ENCODE measurements at places on chromosomes 2 and 18. TPM values are rescaled to one million over a fixed set of nuclear protein-coding genes. Genes with fewer than 3 reads are reported as not detected.

E2F6 gene
- total RNA-seq = 18.3 TPM

UGT1A8 gene
- total RNA-seq = 0.10 TPM

CAPN10 gene
- 24.2 TPM for total RNA-seq

RND3 gene
- 135 TPM for total RNA-seq

ANKRD62 gene
- total RNA-seq = not detected

MC5R gene
- total RNA-seq = not detected

TLX2 gene
- not detected for total RNA-seq

ABCG8 gene
- total RNA-seq = 4.7 TPM

MOGAT1 gene
- total RNA-seq = not detected

GRCh38 chr2:148548716-148549400 lies 95.7 kb upstream of the EPC2 start:
- no peak overlapping the region for H3K4me3 ChIP-seq
- no peak for DNase-seq
- H3K36me3 ChIP-seq = no peaks in the 10 kb centered on the region
- H3K4me1 ChIP-seq = no peaks in the 10 kb centered on the region

DNA sequence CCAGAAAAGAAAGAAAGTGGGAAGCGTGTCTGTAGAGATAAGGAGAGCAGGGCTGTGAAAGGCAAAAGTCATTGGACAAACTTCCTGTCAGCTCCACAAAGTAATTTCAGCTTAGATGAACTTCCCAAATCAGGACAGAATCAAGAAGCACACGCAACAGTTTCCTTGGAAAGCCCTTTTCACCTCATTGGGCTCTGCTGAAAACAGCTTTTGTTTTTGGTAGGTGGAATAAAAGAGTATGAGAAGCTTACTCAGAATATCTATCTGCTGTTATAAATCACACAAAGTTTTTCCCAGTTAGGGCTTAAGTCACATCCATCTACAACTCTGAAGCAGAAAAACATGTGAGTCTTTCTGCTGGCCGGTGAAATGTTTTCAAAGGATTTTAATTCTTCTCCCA lies 42.4 kb upstream of the EFEMP1 start:
- H3K4me1 ChIP-seq = no peaks in the 10 kb centered on the region
- H3K27ac ChIP-seq = peak overlapping the region; percentile 2
- DNase-seq = no peak

- H3K4me1 ChIP-seq = peaks cover 2% of the 10 kb centered on the region
- no peaks in the 10 kb centered on the region for H3K27me3 ChIP-seq
- no peaks in the 10 kb centered on the region for H3K36me3 ChIP-seq
- no peak for DNase-seq
Observed at GRCh38 chr2:98768384-98769113, 37.6 kb upstream of the MGAT4A start.

GRCh38 chr2:12126318-12126717 lies 379.9 kb downstream of the LPIN1 start:
- no peak for DNase-seq
- no peaks in the 10 kb centered on the region for H3K27me3 ChIP-seq
- H3K4me3 ChIP-seq = no peak overlapping the region

DNA sequence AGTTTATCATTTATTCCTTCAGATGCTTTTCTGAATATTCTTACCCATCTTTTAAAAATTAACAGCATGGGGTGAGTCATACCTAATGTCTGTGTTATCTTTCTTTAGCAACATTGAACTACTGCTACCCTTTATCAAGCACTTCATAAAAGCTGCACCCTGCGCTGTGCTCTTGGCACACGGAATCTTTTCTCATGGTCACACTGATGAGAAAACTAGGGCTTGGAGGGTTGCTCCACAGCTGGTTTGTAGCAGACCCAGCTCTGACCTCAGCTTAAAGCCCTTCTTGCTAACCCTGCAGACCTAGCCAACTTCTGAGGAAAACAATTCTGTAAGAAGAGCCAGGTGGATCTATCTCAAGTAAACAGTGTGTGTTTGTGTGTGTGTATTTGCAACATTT lies 106.3 kb downstream of the RNF144A start:
- no peaks in the 10 kb centered on the region for H3K27me3 ChIP-seq
- peak; percentile 41 for DNase-seq
- no peak overlapping the region for H3K27ac ChIP-seq
- H3K4me1 ChIP-seq = peaks cover 23% of the 10 kb centered on the region

DNA sequence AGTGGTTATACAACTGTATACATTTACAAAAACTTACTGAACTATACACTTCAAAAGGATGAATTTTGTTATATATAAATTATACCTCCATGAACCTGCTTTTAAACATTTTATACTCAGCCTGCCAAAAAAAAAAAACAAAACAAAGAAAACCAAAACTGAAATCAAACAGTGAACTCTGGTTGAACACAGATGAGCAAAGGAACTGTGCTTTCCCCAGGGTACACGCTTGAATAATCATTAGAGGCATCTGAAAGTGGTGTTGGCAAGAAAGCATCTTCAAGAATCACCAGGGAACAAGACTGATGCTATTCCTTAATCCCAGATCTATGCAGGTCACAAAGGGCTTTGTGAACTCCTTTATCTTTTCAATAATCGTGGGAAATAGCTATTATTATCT lies 77.0 kb upstream of the LYPD1 start:
- H3K4me3 ChIP-seq = no peak overlapping the region
- no peaks in the 10 kb centered on the region for H3K36me3 ChIP-seq
- no peak overlapping the region for H3K27ac ChIP-seq
- H3K27me3 ChIP-seq = no peaks in the 10 kb centered on the region

GRCh38 chr2:5618271-5618670 lies 73.9 kb upstream of the SOX11 start:
- no peaks in the 10 kb centered on the region for H3K4me1 ChIP-seq
- no peak for DNase-seq
- H3K4me3 ChIP-seq = no peak overlapping the region
- no peaks in the 10 kb centered on the region for H3K27me3 ChIP-seq

DNA sequence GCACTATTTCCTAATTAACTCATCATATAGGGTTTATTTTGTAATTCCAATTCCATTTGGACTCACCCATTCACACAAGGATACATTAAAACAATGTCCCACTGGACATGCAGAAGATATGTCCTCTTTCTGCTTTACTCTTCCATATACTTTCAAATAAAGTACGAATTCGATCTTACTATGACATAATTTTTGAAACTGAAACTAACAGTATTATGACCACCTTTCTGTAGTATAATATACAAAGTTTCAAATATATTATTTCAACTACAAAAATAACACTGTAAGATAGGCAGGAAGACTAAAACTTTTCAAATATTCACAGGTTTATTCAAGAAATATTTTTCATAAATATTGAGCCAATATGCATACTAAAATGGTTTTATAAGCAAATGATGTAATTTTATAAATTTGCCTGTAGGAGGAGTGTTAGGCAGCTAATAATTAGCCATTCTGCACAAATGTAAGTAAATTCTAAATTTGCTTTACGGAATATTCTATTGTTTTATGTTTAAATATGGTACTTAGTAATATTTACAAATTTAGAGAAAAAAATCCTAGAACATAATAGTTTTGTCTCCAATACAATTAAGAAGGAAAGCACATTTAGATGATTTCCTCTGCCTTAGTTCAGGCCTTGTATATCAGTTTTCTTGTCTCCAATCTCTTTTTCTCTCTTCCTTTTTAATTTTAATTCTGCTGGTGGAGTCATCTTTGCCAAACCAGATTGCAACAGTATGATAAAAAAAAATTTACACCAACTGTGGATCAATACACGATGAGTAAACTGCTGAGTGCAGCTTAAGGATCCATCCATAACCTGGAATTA lies 85.9 kb downstream of the CERKL start:
- no peaks in the 10 kb centered on the region for H3K27me3 ChIP-seq
- H3K4me1 ChIP-seq = peaks cover 12% of the 10 kb centered on the region
- no peak for DNase-seq
- H3K36me3 ChIP-seq = no peaks in the 10 kb centered on the region
- H3K4me3 ChIP-seq = no peak overlapping the region

GRCh38 chr2:11669454-11670291 lies at the start of gene NTSR2:
TSS of gene NTSR2 (minus strand) at chr2:11670195. CDS start at chr2:11670129, 66 bp downstream.
- no peaks in the 10 kb centered on the region for H3K36me3 ChIP-seq
- H3K4me3 ChIP-seq = no peak within 1 kb of the TSS
- peaks cover 3% of the 10 kb centered on the region for H3K4me1 ChIP-seq
- H3K27ac ChIP-seq = no peak within 1 kb of the TSS
- DNase-seq = peak; percentile 87

DNA sequence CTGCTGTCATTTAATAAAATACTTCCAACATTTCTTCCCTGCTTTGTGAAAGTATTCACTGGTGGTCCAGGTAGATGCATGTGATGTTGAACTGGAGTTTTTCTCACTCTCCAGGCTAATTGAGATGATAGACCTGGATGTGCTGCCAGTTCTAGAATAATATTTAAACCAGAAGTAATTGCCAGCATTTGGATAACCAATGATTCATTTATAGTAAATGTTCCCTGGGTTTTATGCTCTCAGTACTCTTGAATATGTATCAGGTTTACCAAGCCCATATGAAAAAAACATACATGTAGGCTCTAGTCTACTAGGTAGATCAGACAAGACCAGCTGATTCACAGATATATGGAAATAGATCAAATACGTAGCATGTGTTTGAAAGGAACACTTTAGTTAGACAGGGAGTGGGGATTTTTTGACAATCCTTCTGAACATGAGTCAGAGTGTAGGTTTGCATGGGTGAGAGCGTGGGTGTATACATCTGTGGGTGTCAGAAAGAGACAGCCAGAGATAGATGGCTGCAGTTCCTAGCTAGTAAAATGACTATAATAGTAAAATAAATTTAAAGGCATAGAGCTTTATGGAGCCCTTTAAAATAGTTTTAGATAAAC lies 115.1 kb downstream of the NAB1 start:
- H3K27ac ChIP-seq = no peak overlapping the region
- H3K4me3 ChIP-seq = no peak overlapping the region
- no peaks in the 10 kb centered on the region for H3K27me3 ChIP-seq
- no peak for DNase-seq

DNA sequence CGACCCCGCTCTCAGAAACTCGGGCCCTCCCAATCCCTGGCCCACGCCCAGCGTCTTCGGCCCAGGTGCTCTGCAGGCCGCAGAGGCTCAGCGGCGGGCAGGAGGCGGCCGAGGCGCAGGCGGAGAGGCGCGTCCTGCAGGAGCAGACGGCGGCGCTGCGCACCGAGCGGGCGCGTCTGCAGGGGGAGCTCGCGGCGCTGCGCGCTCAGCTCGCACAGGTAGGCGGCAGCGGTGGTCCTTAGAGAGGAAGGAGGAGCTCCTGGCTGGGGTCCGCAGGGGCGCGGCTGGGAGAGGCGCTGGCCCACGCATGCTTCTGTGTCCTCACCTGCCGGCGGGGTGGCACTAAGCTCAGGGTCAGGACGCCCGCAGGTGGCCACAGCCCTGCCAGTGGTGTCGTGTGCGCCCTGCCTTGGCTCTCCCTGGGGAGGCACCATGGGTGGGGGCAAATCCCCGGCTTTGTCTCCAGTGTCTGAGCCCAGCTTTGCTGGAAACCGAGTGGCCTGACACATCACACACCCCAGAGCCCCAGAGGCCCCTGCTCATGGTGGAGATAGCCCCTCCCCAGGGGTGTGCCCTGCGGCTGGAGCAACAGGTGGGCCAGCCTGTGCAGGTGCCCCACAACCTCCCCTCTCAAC lies 14.9 kb upstream of the SNED1 start:
- H3K4me3 ChIP-seq = no peak overlapping the region
- no peaks in the 10 kb centered on the region for H3K36me3 ChIP-seq
- H3K27ac ChIP-seq = no peak overlapping the region

DNA sequence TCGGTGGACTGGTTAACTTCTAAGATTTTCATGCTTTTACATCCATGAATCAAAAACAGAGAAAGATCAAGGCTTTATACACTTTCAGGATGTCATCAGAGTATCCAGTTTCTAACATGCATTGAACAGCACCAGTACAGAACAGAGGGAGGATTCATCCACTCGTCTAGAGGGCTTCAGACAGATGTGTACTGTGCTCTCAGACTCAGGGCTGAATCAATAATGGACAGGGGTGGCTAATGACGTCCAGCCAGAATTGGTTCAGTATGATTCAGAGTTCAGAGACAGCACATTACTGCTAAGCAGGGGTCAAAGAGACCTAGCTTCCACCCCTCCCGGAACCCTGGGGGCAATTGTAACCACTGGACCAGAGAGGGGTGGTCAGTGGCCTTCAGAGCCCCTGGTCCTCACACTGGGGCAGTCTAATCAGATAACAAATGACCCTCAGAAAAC lies 37.3 kb downstream of the RNU4ATAC start:
- peak overlapping the region; percentile 43 for H3K27ac ChIP-seq
- H3K27me3 ChIP-seq = no peaks in the 10 kb centered on the region
- H3K36me3 ChIP-seq = no peaks in the 10 kb centered on the region
- DNase-seq = peak; percentile 15
- peaks cover 4% of the 10 kb centered on the region for H3K4me1 ChIP-seq

GRCh38 chr2:69565431-69565839 lies 78.1 kb downstream of the AAK1 start:
- no peaks in the 10 kb centered on the region for H3K4me1 ChIP-seq
- peak; percentile 45 for DNase-seq
- H3K4me3 ChIP-seq = no peak overlapping the region
- H3K36me3 ChIP-seq = no peaks in the 10 kb centered on the region

DNA sequence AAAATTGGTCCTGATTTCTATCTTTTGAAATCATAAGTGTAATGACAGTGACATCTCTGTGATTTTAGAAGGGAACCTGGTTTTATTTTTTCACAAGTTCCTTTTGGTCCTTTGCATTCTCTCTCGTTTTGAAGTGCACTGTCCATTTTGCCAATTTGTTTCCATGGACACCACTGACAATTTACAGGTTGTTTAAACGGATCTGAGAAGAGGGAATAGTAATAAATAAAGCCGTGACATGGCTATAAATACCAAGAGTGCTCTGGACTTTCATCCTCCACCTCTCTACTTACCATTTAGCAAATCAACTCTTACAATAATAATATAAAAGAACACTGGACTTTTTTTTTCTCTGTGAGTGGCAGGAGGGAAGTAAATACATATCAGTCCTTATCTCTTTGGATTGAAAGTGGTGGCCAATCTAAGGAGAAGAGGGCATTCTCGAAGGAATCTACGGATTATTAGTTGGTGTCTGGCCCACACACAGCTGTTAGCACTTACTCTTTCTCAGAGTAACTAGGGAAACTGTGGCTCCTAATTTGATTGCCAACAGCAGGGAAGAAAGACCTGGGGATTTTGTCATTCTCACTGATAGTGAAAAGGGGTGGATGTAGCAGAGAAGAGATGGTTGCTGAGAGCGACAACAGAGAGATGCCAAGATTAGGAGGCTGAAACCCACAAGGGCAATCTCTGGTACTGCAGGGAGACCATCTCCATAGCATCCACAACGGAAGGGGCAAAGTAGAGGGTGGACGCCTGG lies 108.7 kb upstream of the FSHR start:
- no peaks in the 10 kb centered on the region for H3K36me3 ChIP-seq
- no peak overlapping the region for H3K27ac ChIP-seq
- H3K4me1 ChIP-seq = no peaks in the 10 kb centered on the region
- no peak overlapping the region for H3K4me3 ChIP-seq
- no peak for DNase-seq

GRCh38 chr2:203077451-203077850 lies 62.8 kb downstream of the NBEAL1 start:
- H3K4me1 ChIP-seq = no peaks in the 10 kb centered on the region
- no peaks in the 10 kb centered on the region for H3K27me3 ChIP-seq
- no peak for DNase-seq
- H3K36me3 ChIP-seq = no peaks in the 10 kb centered on the region
- no peak overlapping the region for H3K27ac ChIP-seq

- H3K4me3 ChIP-seq = no peak overlapping the region
- no peaks in the 10 kb centered on the region for H3K27me3 ChIP-seq
- no peak overlapping the region for H3K27ac ChIP-seq
- no peak for DNase-seq
- no peaks in the 10 kb centered on the region for H3K4me1 ChIP-seq
- H3K36me3 ChIP-seq = no peaks in the 10 kb centered on the region
Observed at GRCh38 chr2:3487432-3487831, 31.9 kb downstream of the ADI1 start.

- H3K27me3 ChIP-seq = no peaks in the 10 kb centered on the region
- peak; percentile 68 for DNase-seq
- H3K27ac ChIP-seq = no peak overlapping the region
- peaks cover 13% of the 10 kb centered on the region for H3K4me1 ChIP-seq
Observed at GRCh38 chr2:237471438-237472186, 15.4 kb upstream of the MLPH start.
